Posterior vena cava (tissue), 2 donors: ENCODE measurements at places on chromosomes 2 and 18. TPM values are rescaled to one million over a fixed set of nuclear protein-coding genes. Genes with fewer than 3 reads are reported as not detected.

Gene DHX57
- 21.0 TPM for total RNA-seq

Gene IL36B
- not detected for total RNA-seq

Gene C2orf80
- total RNA-seq: not detected

Gene C1QL2
- not detected for total RNA-seq

Gene AGXT
- total RNA-seq: not detected

Gene RAB11FIP5
- 39.2 TPM for total RNA-seq

Gene FER1L5
- 0.05 TPM for total RNA-seq

Gene MAP3K19
- total RNA-seq: not detected

Gene RMND5A
- 22.9 TPM for total RNA-seq

Gene TUBA4B
- not detected for total RNA-seq

Gene MTA3
- 30.3 TPM for total RNA-seq

Gene CXCR4
- total RNA-seq: 8.3 TPM

Gene CHRNA1
- not detected for total RNA-seq

Gene CMPK2
- total RNA-seq: 3.0 TPM

Gene CASP10
- 12.7 TPM for total RNA-seq

Gene CYS1
- 3.0 TPM for total RNA-seq

Gene CCT4
- 113 TPM for total RNA-seq

Gene LIPG
- 1.7 TPM for total RNA-seq

Gene LONRF2
- total RNA-seq: 15.7 TPM

Gene TFPI
- 109 TPM for total RNA-seq

Gene IHH
- not detected for total RNA-seq

Gene AMER3
- not detected for total RNA-seq

Gene TMEM237
- 30.8 TPM for total RNA-seq

Gene PRSS56
- total RNA-seq: not detected

Gene TTC39C
- 37.4 TPM for total RNA-seq

Gene RBBP8
- 16.0 TPM for total RNA-seq

Gene MYO1B
- total RNA-seq: 30.0 TPM

Gene OSR1
- 74.0 TPM for total RNA-seq

Gene LINC00305
- not detected for total RNA-seq

Gene FSIP2
- 1.3 TPM for total RNA-seq

Gene ACTG2
- 4,458 TPM for total RNA-seq

Gene COL4A3
- 0.76 TPM for total RNA-seq

Gene PPP1R1C
- total RNA-seq: 0.93 TPM

Gene ZNF516
- total RNA-seq: 24.3 TPM

Gene CYP27C1
- 0.88 TPM for total RNA-seq

Gene SALL3
- not detected for total RNA-seq

Gene FLACC1
- 4.3 TPM for total RNA-seq

Gene IMMT
- total RNA-seq: 67.6 TPM

Gene CAVIN2
- total RNA-seq: 40.4 TPM

Gene CRYGD
- total RNA-seq: not detected

Gene PKP4
- total RNA-seq: 56.5 TPM
